ENCODE measurements at places on chromosomes 3 and 15.

- DNase-seq: no peak
These were observed 18.2 kb downstream of the PEX5L start for GRCh38 chr3:180018543-180018942.

DNA sequence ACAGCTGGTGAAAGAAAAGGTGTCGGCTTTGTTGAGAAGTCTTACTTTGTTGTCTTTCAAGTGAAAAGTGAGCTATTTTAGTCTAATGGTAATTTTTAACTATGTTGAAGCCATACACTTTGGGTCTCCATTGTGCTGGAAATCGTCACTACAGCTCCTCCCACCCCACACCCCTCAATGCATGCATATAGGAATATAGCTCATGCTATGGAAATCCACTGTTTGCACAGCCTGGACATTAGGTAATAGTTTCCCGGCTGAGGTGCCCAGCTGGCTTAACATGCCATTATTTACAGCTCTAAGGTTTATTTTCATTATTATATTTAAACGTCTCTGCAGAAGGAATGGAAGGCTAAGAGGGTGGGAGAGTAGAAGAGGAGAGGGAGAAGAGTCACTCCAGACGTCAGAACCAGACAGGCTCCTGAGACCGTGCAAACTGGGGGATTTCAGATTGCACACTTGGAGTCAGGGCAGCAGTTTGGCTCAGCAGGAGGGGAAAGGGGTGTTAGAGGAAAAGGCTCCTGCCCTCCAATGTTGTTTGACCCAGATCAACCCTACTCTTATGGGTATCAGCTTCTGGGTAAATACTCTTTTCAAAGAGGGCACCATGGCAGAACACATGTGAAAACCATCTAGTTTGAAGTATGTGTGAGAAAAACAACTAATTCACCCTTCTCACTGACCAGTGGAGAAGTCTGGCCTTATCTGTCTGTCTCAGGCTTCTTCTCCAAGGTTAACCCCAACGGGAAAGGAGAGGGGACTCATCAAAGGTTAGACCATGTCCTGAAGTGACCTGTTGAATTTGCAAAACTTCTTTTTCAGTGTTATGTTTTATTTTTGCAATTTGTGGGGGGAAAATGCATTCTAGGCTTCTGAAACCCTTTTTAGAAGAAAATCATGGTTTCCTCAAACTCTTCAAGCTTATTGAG lies 218.7 kb upstream of the CTDSPL start:
- no peak for DNase-seq

DNA sequence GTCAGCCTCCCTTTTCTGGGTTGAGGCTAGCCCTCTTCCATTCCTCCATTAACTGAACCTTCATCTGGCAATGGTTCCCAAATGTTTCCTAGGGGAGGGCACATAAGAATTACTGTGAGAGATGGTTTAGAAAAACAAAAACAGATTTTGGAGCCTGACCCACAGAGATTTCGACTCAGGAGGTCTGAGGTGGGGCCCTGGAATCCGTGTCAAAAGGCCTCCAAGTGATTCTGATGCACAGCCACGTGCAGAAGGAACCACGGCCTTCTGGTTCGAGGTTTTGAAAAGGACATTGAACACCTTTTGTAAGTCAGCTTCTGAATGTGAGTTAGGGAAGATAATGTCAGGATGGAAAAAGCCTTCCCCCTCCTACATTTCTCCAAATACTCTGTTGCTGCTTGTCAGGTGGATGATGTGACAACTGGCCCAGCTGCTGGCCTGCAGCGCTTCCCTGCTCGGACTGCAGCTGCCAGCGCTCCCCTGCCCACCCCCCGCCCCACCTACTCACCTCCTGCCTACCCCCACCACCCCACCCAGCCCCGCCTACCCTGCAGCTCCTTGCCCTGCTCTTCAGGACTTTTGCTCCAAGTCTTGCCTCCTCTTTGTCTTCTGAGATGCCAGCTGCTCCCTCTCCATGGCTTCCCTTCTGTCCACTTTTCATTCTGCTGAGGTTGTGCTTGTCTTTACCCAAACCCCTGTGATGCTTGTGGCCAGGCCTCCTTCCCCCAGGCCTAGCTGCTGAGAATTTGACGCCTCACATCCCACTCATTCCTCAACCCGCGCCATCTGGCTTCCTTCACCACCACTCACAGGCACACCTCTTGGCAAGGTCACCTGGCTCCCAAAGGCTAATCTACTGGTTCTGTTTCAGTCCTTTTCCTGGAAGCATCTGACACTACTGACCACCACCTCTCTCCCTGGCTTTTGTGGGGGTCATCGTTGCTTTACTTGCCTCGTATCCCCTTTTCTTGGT lies 6.6 kb downstream of the EHD4 start:
- no peak for DNase-seq

DNA sequence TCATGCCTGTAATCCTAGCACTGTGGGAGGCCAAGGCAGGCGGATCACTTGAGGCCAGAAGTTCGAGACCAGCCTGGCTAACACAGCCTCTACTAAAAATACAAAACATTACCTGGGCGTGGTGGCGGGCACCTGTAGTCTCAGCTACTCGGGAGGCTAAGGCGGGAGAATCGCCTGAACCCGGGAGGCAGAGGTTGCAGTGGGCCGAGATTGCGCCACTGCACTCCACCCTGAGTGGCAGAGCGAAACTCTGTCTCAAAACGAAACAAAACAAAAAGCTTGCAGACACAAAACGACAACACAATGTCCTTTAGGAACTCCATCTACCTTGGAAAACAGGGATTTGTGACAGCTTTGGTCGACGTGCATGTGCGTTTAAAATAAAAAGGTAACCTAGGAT lies 716 bp upstream of the KLHL24 start:
- no peak for DNase-seq

DNA sequence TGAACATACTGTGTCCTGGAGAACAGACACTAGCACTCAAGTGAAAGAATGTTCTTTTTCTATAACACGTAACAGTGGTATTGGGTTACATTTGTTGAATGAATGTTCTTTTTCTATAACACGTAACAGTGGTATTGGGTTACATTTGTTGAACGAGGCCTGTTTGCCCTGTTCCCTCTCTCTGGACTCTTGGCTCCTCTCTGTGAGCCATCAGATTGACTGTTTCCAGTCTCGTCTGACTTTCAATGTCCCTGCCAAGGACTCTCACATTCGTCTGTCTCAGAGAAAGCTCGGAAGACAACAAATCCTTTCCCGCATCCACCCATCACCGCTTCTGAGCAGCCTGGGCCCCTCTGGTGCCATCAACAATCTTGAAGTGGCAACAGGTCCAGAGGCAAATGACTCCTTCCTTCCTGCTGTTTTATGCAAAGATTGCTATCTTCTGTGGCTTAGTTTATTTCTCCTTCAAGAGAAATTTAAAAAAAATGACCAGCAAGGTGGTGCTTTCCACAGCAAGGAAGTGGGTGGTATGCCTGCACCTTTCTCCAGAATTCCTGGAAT lies 8.0 kb downstream of the TMEM45A start:
- DNase-seq: no peak

GRCh38 chr3:147007736-147008245 lies 398.6 kb downstream of the ZIC4 start:
- no peak for DNase-seq

DNA sequence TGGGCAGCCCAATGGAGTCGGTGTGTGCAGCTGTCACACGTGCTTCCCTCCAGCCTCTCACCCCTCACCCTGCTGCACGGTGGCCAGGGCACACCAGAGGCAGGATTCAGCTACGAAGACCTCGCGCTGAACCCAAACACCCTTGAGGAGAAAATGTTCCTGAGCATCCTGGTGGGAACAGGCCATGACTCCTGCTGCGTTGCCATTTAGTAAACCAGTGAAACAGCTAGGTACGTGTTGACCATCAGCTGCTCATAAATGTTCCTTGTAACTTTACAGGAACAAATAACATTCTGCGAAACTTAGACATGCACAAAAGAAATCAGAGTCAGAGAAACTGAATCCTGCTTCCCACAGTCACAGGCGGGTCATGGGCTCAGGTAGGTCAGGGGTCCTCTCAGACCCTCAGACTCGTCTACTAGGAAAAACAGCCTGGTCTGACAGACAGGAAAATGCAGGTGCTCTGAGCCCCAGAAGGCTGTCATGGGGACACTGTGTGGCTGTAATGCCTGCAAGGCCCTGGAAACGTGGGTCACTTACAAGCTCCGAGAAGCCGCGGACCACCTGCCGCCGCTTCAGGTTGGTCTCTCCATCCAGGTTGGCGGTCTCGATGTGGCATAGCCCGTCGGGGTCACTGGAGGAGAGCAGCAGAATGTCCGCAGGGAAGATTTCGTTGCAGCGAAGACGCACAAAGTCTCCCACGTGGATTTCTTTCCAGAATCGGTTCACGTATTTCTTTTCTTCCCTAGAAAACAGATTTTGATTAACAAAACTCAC lies 82.5 kb downstream of the ATP10A start:
- no peak for DNase-seq

DNA sequence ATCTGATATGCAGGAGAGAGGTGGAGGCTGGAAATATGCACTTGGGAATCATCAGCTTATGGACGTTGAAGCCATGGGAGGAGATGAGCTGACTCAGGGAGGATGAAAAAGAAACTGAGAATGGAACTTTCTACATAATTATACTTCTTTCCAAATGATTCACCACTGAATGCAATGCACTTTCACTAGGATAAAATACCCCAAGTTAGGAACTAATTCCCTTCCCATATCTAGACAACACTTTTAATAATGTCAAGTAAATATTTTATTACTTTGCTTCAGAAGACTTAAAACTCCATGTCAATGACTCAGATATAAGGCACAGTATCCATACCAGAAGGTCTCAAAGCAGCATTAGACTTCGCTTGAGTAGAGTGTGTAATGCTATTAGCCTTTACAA lies 24.2 kb downstream of the NPTN start:
- no peak for DNase-seq

DNA sequence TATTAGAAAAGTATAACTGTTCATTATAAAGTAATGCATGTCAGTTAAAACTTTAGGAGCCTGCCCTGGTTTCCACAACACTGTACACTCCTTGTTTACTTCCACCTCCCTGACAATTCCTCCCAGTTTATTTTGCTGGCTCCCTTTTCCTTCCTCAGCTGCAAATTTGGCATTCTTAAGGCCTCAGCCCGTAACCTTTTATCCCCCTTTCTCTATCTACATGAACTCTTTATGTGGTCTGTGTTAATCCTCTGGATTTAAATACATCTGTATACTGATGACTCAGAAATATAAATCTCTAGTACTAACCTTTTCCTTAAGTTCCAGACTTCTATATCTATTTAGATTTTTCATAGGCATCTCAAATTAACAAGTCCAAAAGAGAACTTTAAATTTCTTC lies 143.6 kb downstream of the OTOL1 start:
- no peak for DNase-seq

- DNase-seq: no peak
These were observed 37.3 kb downstream of the MLH1 start for GRCh38 chr3:37030588-37030987.

DNA sequence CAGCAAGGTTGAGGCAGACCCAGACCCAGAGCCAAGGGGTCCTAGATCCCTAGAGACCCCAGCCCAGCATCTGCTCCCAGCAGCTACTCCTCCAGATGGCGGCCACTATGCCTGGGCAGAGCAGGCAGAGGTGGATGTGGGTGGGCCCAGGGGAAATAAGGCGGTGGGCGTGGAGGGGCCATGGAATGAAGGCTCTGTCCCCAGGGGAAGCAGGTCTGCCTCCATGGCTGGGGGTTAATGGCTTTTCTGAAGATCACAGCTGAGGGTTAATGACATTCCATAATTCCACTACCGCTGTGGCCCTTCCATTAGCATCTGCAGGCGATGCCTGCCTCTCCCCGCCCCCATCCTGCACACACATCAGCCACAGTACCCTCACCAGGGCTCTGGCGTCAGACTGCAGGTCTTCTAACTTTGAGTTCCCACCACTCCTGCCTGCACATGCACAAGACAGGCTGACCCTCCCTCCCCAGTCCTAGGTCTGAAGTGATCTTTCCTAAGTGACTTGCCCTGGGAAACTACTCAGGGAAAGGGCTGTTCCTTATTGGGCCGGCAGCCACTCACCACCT lies 41.2 kb downstream of the CCDC33 start:
- no peak for DNase-seq

DNA sequence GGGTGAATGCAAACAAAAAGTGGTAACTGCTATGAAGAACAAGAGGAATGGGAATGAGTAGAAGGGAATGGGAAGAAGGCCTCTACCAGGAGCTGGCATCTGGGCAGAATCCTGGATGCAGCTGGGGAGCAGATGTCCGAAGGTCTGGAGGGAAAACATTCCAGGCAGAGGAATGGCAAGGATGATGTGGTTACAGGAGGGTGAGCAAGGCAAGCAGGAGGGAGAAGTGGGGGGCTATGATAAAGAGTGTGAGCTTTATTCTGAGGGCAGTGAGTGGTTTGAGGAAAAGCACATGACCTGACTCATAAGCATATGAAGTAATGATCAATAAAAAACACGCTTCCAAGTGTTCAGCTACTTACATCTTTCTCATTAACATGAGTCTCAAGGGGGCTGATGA lies 17.1 kb downstream of the SKIC8 start:
- no peak for DNase-seq

- DNase-seq: peak; percentile 71
These were observed 553 bp downstream of the TMEM43 start for GRCh38 chr3:14125193-14126016.

- no peak for DNase-seq
These were observed 168.8 kb downstream of the ADAMTS9 start for GRCh38 chr3:64518950-64519349.

- no peak for DNase-seq
These were observed 35.1 kb downstream of the EIF2AK4 start for GRCh38 chr15:39969002-39969394.

- DNase-seq: peak; percentile 21
These were observed 95.0 kb upstream of the LIMD1 start for GRCh38 chr3:45499529-45499928.

GRCh38 chr3:80152692-80153091 lies 384.9 kb upstream of the ROBO1 start:
- DNase-seq: no peak

DNA sequence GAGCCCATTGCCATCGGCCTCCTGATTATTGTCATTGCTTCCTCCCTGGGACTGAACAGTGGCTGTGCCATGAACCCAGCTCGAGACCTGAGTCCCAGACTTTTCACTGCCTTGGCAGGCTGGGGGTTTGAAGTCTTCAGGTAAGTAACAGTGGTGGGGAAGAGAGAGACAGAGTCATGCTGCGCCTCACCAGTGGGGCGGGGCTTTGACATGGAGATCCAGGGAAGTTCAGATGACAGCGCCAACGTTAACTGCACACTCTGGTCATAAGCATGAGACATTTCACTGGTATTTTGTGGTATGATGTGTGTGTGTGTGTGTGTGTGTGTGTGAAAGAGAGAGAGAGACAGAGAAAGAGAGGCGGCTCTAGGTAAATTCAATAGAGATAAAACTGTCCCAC lies 41.0 kb downstream of the AQP9 start:
- DNase-seq: no peak
